Ascending aorta (tissue), 2 donors: ENCODE measurements at places on chromosomes 2 and 18. TPM values are rescaled to one million over a fixed set of nuclear protein-coding genes. Genes with fewer than 3 reads are reported as not detected.

PID1 gene
- total RNA-seq, result 38.4 TPM

DNA sequence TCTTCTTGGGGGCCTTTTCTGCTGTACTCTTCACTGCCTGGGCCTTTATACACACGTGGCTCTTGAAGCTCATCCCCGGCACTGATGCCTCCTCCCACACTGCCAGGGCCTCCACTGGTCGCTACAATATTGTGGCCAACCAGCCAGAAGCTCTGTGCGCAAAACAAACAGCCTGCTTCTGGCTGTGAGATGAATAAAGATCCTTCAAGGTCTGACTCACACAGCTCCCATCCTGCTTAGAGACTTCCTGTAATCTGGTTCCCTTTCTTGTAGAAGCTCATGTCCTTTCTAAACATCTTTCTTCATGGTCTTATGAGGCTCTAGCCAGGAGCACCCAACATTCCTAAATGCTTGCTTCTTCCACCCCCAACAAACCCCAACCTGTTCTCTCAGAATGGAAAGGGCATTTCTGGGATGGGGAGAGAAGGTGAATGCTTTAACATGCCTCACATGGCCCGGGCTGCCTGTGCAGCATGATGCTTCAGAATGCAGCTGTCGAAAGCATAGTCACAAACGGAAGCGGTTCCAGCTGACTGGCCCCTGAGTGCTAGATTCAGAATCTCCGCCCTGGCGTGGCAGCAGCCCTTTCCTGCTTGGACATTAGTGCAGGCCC is 24.6 kb downstream of the NRP2 start:
- DNase-seq, result peak; percentile 82

DNA sequence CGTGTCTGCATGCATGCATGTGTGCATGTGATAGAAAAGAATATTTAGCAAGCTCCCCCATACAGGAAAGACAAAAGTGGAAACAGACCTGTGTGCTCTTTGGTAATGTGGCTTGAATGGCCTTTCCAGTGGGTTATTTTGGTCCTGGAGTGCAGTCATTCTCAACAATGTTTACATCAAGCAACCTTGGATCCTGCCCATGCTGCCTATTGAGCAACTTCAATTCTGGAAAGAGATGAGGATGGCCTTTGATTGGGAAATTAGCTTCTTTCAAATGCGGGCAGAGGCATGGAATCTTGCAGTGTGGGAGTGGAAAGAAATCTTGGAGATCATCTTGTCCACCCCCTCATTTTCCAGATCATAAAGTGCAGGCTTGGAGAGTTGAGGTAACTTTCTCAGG is 87.2 kb upstream of the SMAD2 start:
- DNase-seq, result no peak

DNA sequence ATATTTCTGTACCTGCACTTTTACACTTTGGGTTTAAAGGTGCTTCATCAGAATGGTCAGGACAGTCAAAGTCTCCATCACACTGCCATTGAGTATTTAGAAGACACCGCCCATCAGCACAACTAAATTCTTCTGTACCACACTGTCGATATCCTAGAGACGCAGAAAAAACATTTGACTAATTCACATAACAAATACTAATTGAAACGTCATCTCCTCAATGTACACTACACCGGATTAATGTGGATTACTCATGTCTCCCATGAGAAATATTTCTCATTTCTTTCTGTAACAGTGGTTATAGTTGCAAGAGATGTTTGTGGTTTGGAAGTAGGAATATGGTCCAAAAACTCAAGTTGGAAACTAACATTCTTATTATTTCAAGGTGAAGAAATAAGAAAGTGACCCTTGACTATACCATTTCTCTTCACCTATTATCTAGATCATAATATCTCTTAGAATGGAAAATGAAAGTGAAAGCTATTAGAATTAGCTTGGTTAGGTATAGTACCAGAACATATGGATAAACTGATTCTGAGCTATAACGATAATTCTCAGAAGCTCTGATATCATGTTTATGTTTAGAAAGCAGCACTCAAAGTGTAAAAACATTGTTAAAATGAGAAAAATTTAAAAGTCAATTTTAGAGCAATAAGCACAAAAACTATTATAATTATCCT is 1627.7 kb downstream of the LRP1B start:
- DNase-seq, result no peak

- no peak for DNase-seq
Observed at GRCh38 chr18:67815280-67815679, 298.8 kb upstream of the DSEL start.

- DNase-seq, result no peak
Observed at GRCh38 chr2:200625282-200625681, 39.5 kb downstream of the AOX1 start.
